ENCODE measurements at places on chromosomes 12 and 14. TPM values are rescaled to one million over a fixed set of nuclear protein-coding genes. Genes with fewer than 3 reads are reported as not detected.

Gene RPL10L
- not detected for total RNA-seq

Gene DYRK4
- total RNA-seq = 53.6 TPM

Gene BDKRB1
- total RNA-seq = 5.0 TPM

Gene JPH4
- not detected for total RNA-seq

Gene OAS3
- 143 TPM for total RNA-seq

Gene DRAM1
- 20.8 TPM for total RNA-seq

GRCh38 chr12:14367040-14367661 is 1.7 kb downstream of the ATF7IP start:
- DNase-seq = no peak

GRCh38 chr12:820336-820735 is 68.0 kb downstream of the WNK1 start:
- no peak for DNase-seq

- DNase-seq = no peak
These were observed 116.0 kb downstream of the METTL25 start for GRCh38 chr12:82474181-82474797.

- no peak for DNase-seq
These were observed 142.1 kb downstream of the GXYLT1 start for GRCh38 chr12:42002563-42002962.

- DNase-seq = no peak
These were observed 17.9 kb upstream of the PTGR2 start for GRCh38 chr14:73833530-73834260.

DNA sequence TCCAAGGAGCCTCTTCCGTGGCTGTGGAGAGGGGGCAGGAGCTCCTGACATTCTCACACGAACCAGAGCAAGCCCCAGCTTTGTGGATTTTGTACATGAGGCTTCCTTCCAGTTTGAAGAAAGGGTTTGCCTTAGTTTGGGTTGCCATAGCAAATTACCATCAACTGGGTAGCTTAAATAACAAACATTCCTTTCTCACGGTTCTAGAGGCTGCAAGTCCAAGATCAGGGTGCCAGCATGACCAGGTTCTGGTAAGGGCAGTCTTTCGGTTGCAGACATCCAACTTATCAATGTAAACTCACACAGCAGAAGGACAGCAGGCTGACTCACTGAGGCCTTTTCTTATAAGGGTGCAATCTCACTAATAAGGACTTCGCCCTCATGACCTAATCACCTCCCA is 25.9 kb upstream of the STAB2 start:
- peak; percentile 84 for DNase-seq

- no peak for DNase-seq
These were observed 49.2 kb upstream of the CCND2 start for GRCh38 chr12:4224206-4224889.

GRCh38 chr12:127928615-127929571 is 338.1 kb upstream of the TMEM132C start:
- DNase-seq = no peak

- no peak for DNase-seq
These were observed 2.9 kb upstream of the B3GNT4 start for GRCh38 chr12:122200541-122201175.

DNA sequence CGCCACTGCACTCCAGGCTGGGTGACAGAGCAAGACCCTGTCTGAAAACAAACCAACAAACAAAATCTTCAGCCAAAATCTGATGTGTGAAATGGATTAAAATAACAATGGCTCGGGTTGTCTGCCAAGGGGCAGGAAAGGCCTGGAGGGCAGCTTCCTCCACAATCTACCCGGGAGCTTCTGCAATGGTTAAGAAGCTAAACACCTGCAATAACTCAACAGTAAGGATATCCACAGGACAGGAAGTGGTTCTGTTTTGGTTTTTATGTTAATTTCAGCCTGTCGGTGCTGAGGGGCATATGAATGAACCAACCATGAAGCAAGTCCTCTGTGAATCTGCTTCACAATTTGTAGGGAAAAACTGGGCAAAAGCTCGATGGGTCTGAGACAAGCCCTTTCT is 34.4 kb downstream of the RAD52 start:
- DNase-seq = peak; percentile 22

- DNase-seq = no peak
These were observed 721 bp upstream of the CTSG start for GRCh38 chr14:24576771-24577170.

GRCh38 chr14:25868521-25869314 is 729.1 kb downstream of the NOVA1 start:
- no peak for DNase-seq

Measured in foreskin keratinocyte (primary cell).